ENCODE measurements at places on chromosomes 3 and 15. TPM values are rescaled to one million over a fixed set of nuclear protein-coding genes. Genes with fewer than 3 reads are reported as not detected.

DNA sequence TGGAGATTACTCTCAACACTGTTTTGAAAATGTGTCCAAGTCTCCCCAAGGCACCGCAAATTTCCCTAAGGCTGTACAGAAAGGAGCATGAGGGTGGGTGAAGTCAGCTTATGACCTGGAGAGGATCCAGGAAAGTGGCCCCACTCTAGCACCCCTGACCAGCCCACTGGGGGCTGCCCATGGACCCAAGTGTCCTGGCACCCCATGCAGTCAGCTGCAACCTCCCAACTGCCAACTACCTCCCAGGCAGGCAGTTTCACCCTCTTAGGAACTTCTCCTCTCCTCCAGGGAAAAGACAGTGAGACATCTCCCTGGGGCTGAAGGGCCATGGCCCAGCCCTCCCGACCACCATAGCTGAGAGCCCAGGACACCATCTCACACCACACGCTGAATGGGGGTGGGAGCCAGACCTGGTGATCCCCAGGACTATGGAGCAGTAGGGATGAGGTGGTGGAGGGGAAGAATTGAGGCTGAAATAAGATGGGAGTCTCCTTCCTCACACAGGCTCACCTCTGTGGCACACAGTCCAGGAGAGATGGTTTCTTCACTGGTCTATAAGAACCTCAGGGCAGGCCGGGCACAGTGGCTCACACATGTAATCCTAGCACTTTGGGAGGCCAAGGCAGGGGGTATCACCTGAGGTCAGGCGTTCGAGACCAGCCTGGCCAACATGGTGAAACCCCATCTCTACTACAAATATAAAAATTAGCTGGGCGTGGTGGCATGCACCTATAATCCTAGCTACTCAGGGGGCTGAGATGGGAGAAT lies 104.4 kb downstream of the DAPK2 start:
- DNase-seq = no peak

Gene LRRC2
- 7.5 TPM for total RNA-seq

DNA sequence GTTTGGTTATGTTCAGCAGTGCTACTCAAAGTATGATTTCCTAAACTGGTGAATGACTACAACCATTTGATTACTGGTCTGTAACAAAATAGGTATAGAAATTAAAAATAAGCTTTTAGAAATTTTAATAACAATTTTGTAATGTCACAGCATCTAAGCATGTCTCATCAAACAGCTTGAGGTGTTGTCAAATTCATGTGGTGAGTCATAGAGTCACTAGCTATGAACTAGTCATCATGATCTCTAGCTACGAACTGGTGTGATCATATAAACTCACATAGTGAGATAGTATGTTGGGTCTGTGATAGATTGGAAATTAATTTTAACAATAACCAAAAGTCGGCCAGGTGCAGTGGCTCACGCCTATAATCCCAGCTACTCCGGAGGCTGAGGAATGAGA lies 213.9 kb upstream of the RBMS3 start:
- no peak for DNase-seq

DNA sequence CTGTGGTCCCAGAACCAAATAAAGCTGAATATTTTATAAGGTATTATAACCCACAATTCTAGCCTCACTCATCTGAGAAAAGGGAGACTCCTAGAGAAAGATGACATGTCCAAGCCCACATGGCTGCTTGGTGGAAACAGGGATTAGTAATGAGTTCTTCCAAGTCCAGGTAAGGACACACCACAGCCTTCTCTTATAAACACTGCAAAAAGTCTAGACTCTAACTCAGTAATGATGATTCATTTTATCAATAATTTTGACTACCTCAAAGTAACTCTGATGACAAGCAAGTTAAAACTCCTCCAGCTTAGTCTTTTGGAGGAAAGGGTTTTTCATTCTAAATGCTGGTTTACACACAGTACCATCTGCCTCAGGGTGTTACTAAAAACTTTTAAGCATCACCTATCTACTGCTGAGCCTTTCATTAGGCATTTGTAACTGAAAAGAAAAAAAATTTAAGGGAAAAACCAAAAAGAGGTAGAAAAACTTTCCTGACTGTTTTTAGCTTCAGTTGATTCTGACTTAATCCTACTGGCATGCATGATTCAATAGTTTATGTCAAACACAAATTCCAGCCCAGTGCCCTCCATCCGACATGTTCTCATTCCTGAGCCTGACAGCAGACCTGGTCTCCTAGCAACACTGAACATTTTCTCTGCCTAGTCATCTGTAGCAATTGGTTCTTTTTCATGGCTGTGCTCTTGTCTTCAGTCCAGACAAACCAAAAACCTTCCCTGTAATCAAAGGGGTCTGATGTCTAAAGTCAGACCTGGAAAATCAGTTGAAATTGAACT lies 43.9 kb downstream of the P3H2 start:
- DNase-seq = peak; percentile 94

DNA sequence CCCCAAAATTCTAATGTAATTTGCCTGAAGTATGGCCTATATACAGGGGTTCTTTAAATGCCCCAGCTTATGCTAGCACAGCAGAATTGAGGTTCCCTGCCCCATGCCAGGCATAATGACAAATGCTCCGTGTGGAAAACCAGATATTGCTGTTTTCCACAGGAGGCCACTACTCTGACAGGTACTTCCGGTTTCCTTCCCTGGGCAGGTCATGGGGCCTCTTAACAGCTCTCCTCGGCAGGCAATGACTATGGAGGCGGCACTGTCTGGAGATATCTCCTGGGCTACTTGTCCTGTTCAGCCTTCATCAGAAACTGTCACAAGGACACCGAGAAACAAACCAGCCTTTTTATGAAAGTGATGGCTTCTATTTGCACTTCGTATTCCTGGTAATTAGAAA lies 54.8 kb downstream of the SLC7A14 start:
- no peak for DNase-seq

Gene LMAN1L
- not detected for total RNA-seq

DNA sequence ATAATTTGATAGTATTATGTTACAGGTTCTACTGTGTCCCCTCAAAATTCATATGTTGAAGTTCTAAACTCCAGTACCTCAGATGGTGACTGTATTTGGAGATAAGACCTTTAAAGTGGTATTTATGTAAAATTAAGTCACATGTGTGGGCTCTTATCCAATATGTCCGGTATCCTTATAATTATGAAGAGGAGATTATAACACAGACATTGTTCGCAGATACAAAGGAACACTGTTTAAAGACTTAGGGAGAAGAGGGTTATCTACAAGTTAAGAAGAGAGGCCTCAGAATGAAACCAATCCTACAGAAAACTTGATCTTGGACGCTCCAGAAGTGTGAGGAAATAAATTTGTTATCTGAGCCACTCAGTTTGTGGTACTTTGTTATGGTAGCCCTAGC lies 50.9 kb downstream of the DPH6 start:
- DNase-seq = no peak

GRCh38 chr15:58249646-58250312 lies 111.6 kb downstream of the AQP9 start:
- no peak for DNase-seq

- DNase-seq = no peak
Observed at GRCh38 chr3:144301863-144302262, 330.2 kb downstream of the DIPK2A start.

Gene FSD2
- total RNA-seq = not detected

Gene CILP
- total RNA-seq = 1.5 TPM

Gene C15orf62
- total RNA-seq = 1.4 TPM

DNA sequence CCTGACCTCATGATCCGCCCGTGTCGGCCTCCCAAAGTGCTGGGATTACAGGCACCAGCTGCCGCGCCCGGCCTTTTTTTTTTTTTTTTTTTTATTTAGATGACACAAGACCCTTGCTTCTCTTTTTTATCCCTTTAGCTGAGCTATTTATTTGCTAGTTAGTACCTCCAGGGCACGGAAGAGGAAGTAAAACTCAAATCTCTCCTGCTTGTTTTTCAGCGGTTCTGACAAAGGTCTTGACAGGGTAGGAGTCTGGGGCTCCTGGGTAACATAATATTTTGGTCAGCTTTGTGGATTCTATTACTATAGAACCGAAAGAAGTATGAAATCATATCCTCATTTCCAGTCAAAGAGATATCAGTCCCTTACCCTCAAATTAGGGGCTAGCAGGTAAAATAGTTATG lies 44.0 kb upstream of the ETV5 start:
- no peak for DNase-seq

Gene MYRIP
- 6.6 TPM for total RNA-seq

DNA sequence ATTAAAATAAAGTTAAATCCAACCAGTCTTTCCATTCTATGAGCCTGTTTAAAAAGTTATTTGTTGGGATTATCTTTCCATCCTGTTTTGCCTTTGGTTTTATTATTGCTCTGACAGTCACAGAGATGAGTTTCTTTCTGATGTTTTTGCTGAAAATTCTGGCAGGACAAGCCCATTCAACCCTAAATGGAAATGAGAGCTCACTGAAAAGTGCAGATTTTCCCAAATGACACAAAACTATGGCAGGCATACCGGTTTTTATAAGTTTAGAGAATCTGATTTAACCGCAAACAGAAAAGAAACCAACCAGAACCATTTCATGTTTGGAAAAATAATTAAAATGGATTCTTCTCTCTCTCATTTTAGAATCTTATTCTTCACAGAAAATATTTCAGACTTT lies 238.1 kb upstream of the SGO1 start:
- no peak for DNase-seq

GRCh38 chr3:82329300-82329699 lies 567.9 kb upstream of the GBE1 start:
- DNase-seq = no peak

- DNase-seq = no peak
Observed at GRCh38 chr3:193648542-193649076, 55.6 kb downstream of the OPA1 start.

DNA sequence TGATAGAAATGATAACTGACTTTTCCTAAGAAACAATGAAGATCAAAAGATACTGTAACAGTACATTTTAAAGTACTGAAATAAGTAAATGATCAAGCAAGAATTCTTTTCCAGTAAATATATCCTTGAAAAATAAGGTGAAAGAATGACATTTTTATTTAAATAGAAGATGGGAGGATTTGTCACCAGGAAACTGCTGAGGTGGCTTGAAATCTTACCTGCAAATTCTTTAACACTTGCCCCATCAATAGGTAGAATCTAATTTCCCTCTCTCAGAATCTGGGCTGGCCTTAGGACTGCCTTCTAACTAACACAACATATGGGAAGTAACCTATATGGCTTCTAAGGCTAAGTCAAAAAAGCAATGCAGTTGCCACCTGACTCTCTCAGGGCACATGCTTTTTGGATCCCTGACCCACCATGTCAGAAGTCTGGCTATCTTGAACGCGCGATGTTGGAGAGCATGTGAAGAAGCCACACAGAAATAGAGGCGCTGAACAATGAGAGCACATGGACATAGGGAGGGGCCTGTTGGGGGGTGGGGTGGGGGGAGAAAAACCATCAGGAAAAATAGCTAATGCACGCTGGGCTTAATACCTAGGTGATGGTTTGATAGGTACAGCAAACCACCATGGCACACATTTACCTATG lies 11.5 kb downstream of the ACSBG1 start:
- no peak for DNase-seq

Gene RBP2
- not detected for total RNA-seq

GRCh38 chr3:165742351-165742750 lies 94.9 kb downstream of the BCHE start:
- DNase-seq = no peak

GRCh38 chr3:30741889-30742288 lies 135.5 kb downstream of the TGFBR2 start:
- no peak for DNase-seq

- no peak for DNase-seq
Observed at GRCh38 chr3:141311170-141311495, 57.2 kb upstream of the ZBTB38 start.

DNA sequence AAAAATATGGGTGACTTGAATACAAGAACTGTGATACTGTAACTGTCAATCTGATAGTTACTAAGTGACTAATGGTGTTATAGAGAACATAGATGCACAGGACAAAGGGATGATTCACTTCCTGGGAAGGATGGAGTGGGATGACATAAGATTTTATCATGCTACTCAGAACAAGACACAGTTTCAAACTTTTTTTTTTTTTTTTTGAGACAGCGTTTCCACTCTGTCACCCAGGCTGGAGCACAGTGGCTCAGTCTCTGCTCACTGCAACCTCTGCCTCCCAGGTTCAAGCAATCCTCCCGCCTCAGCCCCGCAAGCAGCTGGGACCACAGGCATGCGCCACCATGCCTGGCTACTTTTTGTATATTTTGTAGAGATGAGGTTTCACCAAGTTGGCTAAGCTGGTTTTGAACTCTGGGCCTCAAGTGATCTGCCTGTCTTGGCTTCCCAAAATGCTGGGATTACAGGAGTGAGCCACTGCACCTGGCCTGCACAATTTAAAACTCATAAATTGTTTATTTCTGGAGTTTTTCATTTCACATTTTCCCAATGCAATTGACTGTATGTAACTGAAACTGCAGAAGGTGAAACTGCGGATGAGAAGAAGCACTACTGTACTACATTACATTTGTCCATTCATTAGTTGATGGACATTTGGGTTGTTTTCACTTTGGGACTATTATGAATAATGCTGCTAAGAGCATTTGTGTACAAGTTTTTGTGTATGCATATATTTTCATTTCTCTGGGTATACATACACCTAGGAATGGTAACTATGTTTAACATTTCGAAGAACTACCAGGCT lies 40.6 kb downstream of the ADIPOQ start:
- DNase-seq = no peak

- no peak for DNase-seq
Observed at GRCh38 chr3:192279664-192280063, 447.7 kb downstream of the FGF12 start.

DNA sequence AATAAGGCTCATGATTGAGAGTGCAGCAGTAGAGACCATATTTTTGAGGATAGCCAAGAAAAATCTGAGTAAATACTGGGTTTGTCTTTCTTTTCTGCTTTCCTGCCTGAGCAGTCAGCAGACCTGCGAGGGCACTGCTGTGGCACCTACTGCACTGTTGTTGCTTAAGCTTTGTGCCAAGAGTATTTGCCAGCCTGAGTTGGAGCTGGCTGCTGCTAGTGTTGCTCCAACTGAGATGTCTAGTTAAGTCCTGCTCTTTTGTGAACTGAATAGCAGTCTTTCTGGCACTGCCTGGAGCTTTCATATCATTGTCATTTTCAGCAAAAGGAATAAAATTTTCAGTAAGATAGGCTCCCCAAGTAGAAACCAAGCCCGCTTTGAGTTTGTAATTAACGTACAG lies 214.5 kb upstream of the P2RY1 start:
- no peak for DNase-seq

DNA sequence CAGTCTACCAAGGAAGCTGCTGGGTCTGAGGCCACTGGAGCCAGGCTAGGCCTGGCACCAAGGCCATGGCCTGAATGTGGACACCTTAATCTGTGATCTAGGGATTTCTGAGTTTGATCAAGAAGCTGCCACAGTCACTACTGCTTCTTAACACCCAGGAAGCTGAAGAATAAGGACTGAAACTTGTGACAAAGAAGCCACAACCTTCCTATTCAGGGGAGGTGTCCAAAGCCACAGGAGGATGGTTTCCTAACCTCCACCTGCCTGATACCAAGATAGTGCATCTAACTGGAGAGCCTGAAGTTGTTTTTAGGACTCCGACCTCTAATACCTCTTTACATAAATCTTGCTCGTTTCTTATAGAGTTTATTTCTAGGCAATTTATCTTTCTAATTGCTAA lies 5.5 kb upstream of the ANO10 start:
- no peak for DNase-seq

All from kidney (tissue), 22 donors.